ENCODE measurements at places on chromosomes 7 and 10.

GRCh38 chr7:72805526-72806494, 22.2 kb downstream of the TYW1B start:
- DNase-seq, result no peak

GRCh38 chr7:113548137-113548536, 370.7 kb downstream of the PPP1R3A start:
- DNase-seq, result no peak

GRCh38 chr10:3425261-3425660, 252.7 kb upstream of the PITRM1 start:
- no peak for DNase-seq

DNA sequence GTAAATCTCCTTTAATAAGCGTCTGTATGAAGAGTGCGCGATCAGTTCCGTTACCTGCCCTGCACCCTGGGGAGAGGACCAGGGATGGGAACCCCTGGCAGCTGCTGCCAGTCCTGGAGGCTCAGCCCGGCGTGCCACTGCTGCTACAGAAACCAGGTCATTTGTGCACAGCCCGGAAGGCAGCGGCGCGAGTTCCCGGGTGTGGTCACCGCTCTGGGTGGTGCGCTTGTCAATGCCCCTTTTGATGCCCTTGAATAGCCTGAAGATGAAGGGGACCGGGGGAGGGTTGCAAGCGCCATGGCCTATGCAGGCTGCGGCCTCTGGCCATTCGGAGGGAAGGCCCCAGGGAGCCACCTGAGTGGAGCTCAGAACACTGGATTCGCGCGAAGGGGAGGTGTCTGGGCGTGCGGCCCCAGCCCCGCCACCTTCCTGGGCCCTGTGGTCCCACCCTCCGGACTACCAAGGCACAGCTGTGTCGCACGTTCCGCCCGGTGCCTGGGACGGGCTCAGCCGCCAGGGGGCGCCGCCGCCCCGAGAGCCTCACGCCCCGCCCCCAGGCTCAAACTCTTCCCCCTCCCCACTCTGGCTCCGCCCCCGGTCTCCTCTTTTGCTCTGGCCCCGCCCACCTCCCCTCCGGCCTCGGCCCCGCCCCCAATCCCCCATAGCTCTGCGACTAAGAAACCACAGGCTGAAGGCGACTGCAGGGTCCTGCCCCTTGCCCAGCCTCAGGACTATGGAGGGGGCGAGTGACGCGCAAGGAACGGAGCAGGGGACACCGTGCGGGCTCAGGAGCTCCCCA, 16.5 kb downstream of the AP5Z1 start:
- peak; percentile 91 for DNase-seq

- DNase-seq, result no peak
Measured at GRCh38 chr7:54354436-54354835, 187.7 kb upstream of the VSTM2A start.

DNA sequence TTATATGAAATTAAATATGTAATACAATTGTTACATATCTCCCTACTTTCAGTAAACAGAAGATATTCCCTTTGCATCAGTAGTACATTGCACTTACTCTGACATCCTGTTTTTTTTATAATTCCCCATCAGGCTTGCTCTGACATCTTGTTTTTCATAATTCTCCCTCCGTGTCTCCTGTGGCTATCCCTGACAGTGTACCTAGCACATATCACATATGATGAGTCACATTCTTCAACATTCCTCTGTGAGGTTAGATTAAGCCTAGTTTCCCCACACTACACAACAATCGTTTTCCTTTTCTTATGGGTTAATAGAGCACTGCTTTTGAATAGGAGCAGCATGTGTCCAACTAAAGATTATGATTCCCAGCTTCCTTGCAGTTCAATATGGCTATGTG, 250.6 kb upstream of the NPVF start:
- DNase-seq, result no peak

DNA sequence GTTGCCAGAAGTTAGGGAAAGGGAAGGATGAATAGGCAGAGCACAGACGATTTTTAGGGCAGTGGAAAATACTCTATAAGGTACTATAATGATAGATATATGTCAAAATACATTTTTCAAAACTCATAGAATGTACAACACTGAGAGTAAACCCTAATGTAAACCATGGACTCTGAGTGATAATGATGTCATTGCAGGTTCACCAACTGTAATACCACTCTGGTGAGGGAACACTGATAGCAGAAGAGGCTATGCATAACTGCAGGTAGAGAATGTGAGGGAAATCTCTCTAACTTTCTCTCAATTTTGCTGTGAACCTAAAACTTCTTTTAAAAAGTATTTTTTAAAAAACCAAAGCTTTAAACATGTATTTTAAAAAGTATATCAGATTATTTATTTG, 22.1 kb downstream of the POT1 start:
- no peak for DNase-seq

- no peak for DNase-seq
Measured at GRCh38 chr7:133437544-133437943, 184.7 kb downstream of the EXOC4 start.

DNA sequence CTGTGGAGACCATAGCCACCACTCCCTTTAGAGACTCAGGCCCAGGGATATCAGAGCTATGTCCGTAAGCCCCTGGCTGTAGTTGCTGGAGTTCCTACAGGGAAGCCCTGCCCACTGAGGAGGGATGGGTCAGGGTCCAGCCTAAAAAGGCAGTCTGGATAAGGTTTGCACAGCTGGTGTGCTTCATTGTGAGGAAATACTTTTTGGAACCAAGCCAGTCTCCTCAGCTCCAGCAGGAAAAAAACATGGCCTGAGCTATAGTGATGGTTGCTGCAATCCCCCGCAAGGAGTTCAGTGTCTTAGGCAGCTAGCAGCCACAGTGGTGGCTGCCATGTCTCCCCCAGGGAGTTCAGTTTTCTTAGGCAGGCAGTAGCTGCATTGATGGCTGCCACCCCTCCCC, 52.6 kb upstream of the CYP2C8 start:
- DNase-seq, result no peak

GRCh38 chr10:72904806-72905205, 11.3 kb downstream of the OIT3 start:
- DNase-seq, result no peak

GRCh38 chr7:159210581-159211235, 66.0 kb upstream of the VIPR2 start:
- no peak for DNase-seq

GRCh38 chr7:38907066-38907465, 1.9 kb downstream of the VPS41 start:
- DNase-seq, result no peak

Measured in activated T-cell treated with anti-CD3 and anti-CD28 coated beads, Interleukin-2, amount 50 U/mL, for 48 hours (primary cell).